ENCODE measurements at places on chromosomes 5 and 9. TPM values are rescaled to one million over a fixed set of nuclear protein-coding genes. Genes with fewer than 3 reads are reported as not detected.
A peak's percentile ranks its signal among the peaks of the same experiment; 100 is the strongest.

ERAP2 gene
- 132 TPM for total RNA-seq

DNA sequence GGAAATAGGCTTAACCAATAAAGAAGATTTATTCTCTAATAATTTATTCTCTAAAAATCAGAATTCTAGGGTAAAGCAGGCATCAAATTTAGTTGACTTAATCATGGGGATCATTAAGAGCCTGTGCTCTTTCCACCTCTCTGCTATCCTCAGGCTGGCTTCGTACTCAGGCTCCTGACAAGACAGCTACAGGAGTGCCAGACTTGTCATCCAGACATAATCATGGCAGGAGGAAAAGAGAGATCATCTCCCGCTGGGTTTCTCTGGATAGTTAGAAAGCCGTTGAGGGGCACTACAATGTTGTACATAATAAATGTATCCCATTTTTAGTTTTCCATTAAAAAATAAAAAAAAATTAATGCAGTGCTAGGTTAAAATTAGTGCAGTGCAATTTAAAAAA is 171.9 kb downstream of the SEC61B start:
- DNase-seq: no peak

DMRT3 gene
- not detected for total RNA-seq

SPINK6 gene
- not detected for total RNA-seq

PDCD1LG2 gene
- 4.4 TPM for total RNA-seq

- DNase-seq: no peak
These were observed 77.8 kb downstream of the C9orf153 start for GRCh38 chr9:86181379-86182315.

PCA3 gene
- total RNA-seq: under 0.01 TPM

- DNase-seq: peak; percentile 39
These were observed 50.8 kb downstream of the F2R start for GRCh38 chr5:76766746-76767145.

SPTLC1 gene
- 127 TPM for total RNA-seq

GRCh38 chr5:64971513-64971912 is 202.8 kb downstream of the CWC27 start:
- peak; percentile 51 for DNase-seq

DNA sequence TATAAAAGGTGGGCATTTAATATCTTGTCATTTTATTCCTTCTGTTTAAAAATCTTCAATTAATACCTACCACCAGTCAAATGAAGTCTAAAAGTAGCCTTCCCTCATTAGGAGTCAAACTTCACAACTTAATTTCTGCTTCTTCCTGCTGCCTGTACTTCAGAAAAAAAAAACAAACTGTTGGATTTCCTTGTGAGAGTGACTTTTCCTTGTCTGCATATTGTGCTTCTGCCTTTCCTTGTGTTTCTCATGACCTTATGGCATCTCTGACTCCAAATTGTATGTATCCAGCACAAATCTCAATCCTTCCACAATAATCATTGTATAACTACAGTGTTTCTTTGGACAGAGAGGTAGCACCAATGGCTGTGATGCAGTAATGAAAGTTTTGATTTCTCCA is 32.1 kb downstream of the GRAMD2B start:
- no peak for DNase-seq

SPATA6L gene
- total RNA-seq: 2.7 TPM

- peak; percentile 19 for DNase-seq
These were observed 303.5 kb downstream of the PLK2 start for GRCh38 chr5:58156361-58156760.

OR13C2 gene
- not detected for total RNA-seq

DNA sequence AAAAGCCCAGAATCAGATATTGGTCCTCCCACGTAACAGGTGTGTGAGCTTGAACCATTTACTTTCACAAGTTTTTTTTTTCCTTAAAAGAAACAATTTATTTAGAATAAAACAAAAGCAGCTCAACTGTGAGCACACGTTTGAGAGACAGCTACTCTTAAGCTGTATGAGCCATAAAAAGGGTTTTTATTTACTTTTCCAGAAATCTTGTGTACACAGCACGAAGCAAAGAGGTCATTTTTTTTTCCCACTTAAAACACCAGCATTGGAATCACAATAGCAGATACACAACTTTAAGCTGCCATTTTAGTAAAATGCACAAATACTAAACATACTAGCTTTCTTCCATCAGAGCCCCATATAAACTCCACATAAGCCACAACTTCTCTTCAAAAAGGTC is 44.6 kb downstream of the JAKMIP2 start:
- no peak for DNase-seq

GRCh38 chr9:38179965-38180364 is 110.9 kb upstream of the SHB start:
- DNase-seq: no peak

DNA sequence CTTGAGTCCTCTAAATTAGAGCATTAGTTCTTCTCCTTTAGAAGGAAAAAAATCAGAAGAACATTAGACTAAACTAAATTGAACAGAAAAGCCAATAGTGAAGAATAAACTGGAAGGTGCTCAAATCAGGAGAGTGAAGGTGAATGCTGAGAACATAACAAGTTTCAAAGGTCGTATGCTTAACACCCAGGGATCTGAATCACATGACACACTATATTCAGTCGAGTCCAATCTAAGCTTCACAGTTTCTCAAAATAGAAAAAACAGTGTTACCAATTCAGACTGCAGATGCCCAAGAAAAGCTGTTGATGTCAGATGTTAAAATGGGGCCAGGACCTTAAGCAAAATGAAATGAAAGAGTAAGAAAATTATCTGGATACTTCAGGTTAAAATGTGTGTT is 614.5 kb downstream of the EFNA5 start:
- DNase-seq: no peak

DNA sequence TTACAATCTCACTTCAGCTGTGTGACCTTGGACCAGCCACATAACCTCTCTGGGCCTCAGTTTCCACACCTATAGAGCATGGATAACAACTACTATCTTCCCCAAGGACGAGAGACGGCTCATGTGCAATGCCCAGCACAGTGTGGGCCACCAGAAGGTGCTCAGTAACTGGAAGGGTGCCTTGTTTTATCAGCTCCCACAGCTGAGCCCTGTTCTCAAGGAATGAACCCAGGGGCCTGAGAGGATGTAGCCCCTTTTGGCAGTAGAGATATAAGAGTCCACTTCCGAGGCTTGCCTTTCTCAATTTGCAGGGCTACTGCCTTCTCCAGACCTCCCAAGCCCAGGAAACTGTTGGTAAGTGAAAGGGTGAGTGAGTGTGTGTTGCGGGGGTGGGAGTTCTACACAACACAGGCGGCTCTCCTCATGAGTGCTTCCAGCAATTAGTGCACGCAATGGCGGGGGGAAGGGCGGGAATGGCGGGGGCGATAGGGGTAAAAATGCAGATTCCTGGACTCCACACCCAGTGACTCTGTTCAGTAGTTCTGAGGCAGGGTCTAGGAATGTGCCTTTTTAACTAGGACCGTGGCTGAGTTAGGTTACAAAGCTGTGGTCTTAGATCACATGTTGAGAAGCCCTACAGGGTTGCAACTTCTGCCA is 185.1 kb downstream of the FSTL4 start:
- DNase-seq: no peak

- no peak for DNase-seq
These were observed 19.9 kb upstream of the PCA3 start for GRCh38 chr9:76744336-76744735.

DNA sequence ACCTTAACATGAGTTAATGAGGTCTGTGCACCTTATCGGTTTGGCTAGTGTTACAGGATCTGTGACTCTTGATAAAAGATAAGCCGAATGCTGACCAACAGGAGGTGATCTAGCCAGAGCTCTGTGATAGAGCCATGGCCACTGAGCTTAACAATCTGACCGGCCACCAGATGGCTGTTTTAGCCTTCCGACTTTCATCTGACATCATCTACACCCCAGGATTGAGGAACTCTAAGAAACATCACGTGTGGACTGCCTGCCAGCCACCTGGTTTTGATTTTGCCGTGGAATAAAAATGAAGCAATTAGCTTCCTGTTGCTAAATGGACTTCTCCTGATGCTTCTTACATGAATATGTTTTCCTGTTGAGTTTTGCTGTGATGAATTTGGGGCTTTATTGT is 281.3 kb downstream of the CEMIP2 start:
- DNase-seq: no peak

IL5 gene
- not detected for total RNA-seq

DNA sequence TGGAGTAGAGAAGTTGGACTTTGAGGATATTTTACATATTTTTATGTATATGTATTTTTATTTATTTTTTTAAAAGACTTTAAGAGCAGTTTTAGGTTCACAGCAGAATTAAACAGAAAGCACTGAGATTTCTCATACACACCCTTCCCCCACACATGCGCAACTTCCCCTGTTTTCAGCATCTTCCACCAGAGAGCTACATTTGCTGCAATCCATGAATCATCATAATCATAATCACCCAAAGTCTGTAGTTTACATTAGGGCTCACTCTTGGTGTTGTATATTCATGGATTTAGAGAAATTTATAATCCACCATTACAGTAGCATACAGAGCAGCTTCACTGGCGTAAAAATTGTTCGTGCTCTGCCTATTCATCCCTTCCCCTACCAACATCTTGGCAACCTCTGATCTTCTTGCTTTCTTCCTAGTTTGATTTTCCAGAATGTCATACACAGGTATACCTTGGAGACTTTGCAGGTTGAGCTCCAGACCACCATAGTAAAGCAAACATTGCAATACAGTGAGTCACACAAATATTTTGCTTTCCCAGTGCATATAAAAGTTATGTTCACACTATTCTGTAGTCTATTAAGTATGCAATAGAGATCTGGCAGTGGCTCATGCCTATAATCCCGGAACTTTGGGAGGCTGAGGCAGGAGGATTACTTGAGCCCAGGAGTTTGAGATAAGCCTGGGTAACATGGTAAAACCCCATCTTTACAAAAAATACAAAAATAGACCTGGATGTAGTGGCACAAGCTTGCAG is 9.6 kb upstream of the CCDC171 start:
- no peak for DNase-seq

GRCh38 chr5:136749016-136749415 is 383.7 kb upstream of the TRPC7 start:
- no peak for DNase-seq

CDX1 gene
- total RNA-seq: not detected

DNA sequence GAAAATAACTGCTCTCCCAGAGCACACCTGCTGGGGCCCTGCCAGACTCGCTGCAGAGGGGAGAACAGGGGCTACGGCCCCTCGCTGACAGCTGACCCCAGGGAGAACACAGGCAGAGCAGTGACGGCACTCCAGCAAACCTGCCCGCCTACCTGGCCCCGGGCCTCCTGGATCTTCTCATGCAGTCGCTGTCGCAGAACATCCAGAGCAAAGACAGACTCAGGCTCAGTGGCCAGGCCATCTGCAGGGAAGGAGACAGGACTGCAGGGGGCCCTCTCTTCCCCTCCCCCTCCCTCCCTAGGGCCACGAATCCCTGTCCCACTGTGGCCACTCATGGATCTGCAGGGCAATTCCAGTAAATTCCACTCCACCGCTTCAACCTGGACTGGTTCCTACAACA is 2.4 kb downstream of the SURF6 start:
- DNase-seq: no peak

DNA sequence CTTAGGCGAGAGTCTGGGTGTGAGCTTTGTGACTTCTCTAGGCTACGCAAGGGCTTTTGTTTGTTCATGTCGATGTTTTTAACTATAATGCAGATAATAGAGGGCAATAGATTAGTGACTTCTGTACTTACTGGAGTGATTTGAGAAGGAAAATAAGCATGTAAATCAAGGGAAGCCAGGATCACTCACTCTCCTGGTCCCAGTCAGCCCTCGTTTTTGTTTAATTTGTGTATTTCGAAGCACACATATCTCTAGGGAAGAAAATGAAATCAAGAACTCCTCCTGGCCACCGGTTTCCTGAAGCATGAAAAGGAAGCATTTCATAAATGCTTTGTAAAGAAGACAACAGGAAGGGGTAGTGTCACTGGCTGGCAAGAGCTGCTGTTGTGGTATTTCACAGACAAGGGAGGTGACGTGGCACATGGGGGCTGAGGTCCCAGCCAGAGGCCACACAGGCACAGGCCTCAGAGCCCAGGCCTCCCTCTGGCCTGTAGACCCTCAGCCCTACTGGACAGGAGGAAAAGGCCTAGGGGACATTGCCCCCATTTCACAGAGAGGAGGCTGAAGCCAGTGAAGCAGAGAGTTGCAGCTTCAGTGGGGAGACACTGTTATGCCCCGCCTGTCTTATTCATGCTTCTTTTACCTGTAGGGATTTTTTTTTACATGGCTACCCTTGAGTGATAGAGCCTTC is 34.1 kb downstream of the IRF1 start:
- DNase-seq: peak; percentile 82

- DNase-seq: no peak
These were observed 392.2 kb downstream of the CDK5RAP2 start for GRCh38 chr9:120187758-120188157.

DNA sequence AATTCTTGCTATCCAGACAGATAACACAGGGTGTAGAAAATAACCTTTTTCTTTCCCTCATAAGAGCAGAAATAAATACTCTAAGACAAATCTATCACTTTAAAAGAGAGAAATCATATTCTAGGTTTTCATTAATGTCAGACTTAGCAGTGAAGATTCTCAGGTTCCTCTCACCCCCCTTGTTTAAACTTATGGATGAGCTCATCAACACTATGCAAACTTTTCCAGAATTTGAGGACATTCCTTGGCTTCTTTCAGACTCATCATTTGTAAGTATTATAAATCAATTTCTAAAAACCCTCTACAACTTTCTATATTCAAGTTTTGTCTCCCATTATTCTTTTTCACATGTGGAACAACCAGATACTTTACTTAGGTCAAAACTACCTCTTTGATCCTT is 374.9 kb upstream of the TRPC7 start:
- DNase-seq: no peak

DNA sequence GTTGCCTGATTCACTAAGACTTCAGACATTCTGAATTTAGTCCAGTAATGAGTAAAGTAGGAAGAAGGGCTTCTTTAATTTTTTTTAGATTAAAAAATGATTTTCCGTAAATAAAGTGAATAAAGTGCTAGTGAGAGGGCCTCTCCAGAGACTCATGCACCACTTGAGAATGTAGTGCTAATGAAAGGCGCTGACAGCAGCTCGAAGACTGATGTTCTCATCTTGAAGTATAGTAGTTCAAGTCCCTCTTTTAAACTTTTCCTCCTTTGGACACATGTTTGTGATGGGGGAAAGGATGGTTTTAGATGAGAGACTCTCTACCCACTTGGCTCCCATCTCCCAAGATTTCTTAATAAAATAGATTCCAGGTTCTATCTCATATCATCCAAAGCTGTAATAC is 48.5 kb downstream of the G3BP1 start:
- no peak for DNase-seq

INSL6 gene
- total RNA-seq: not detected

- DNase-seq: no peak
These were observed 732.3 kb upstream of the DMAC1 start for GRCh38 chr9:8531826-8532415.

- DNase-seq: peak; percentile 90
These were observed 73.5 kb upstream of the PRSS3 start for GRCh38 chr9:33721674-33722358.

GRCh38 chr9:97629156-97629555 is 4.0 kb downstream of the TSTD2 start:
- DNase-seq: no peak

STPG3 gene
- total RNA-seq: not detected

DNA sequence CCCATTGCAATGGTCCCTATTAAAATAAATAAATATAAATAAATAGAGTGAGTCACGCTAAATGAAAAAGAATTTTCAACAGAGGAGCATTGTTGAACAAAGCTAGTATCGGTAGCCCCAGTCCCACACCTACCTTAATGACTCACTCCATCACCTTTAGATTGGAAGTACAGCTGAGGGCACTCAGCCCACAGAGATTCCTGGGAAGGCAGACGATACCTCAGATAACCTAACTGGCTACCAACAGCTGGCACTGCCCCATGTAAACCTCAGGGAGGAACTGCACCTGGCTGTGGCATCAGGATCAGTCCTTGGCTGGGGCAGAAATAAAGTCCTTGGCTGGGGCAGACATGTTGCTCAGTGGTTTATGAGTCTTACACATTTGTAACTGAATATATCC is 49.3 kb downstream of the SPRY4 start:
- no peak for DNase-seq
